A549 treated with GW870086 at 1 μM for 4 hours (cell line): ENCODE measurements at places on chromosomes 12 and 14. TPM values are rescaled to one million over a fixed set of nuclear protein-coding genes. Genes with fewer than 3 reads are reported as not detected.

SLC17A8 gene
- total RNA-seq: 0.03 TPM in 1 of 5 replicates, not detected in the others

ZNF664 gene
- total RNA-seq: 47.2 to 67.3 TPM (median 58.9 TPM) in 5 replicates

DNAJC22 gene
- 18.4 to 21.5 TPM (median 20.7 TPM) in 5 replicates for total RNA-seq

LRFN5 gene
- total RNA-seq: not detected in 5 replicates

ZNF84 gene
- total RNA-seq: 9.3 to 13.7 TPM (median 12.3 TPM) in 5 replicates

CLEC2A gene
- total RNA-seq: not detected in 5 replicates

USP44 gene
- 0.07 to 0.25 TPM (median 0.21 TPM) in 5 replicates for total RNA-seq
